ENCODE measurements at places on chromosomes 2 and 18.

DNA sequence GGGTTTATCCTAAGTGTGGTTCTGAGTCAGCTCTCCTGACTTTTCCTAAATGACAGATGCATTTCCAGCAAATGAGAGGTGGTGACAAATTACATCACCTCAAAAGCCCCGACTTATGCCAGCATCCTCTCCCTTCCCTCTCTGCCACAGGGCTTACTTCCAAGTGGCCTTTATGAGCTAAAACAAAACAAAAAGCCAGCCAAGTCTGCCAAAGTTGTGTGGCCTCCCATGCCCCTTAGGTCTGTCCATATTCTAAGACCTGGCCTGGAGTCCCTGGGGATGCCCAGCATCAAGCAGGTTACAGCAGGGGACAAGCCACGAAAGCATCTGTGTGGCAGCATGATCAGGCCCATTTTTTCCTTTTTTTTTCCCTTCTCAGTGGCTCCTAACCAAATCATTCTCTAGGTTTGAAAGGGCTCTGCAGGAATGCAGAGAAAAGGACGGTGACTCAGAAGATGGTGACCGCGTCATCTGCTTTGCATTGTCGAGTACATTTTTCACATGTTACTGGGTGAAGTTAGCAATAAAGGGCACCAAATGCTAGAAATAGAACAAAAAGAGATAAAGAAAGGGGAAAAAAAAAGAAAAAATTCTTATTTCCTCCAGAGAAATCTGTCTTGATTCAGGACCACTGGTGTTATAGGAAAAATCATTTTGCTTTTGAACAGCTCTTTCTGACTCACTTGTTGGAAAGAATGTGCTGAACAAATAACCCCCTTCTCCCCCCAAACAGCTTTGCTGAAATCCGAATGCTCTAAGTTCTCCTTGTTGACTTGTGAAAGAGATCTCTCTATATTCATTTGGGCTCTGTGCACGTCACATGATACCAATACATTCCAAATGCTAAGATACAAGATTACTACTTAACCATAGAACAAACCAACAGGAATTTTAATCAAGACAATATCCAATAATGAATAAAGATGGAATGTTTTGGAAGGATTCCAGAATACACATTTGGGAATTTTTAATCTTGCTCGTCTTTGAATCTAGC, 178.7 kb downstream of the EN1 start:
- DNase-seq, result no peak

GRCh38 chr2:42327125-42327524, 33.9 kb downstream of the COX7A2L start:
- no peak for DNase-seq

DNA sequence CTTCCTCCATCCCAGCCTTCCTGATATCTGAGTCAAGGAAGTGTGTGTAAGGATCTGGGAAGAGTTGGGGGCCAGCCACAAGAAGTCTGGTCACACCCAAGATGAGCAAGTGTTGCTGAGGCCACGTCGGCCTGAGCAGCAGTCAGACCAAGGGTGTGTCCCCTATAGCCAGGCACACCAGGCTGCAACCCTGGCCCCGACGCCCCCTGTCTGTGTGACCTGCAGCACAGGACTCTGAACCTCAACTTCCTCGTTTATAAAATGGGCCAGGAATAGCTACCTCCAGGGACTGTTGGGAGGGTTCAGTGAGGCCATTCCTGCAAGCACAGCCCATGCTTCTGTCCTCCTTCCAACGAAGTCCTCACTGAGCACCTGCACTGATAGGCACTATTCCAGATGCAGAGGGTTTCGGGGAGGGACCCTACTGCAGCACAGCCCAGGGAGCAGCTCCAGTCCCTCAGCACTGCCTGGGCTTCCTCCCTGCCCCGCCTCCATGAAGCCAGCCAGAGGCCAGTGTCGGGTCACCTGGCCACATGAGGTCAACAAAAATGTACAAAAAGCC, 13.3 kb downstream of the LIMS2 start:
- no peak for DNase-seq

DNA sequence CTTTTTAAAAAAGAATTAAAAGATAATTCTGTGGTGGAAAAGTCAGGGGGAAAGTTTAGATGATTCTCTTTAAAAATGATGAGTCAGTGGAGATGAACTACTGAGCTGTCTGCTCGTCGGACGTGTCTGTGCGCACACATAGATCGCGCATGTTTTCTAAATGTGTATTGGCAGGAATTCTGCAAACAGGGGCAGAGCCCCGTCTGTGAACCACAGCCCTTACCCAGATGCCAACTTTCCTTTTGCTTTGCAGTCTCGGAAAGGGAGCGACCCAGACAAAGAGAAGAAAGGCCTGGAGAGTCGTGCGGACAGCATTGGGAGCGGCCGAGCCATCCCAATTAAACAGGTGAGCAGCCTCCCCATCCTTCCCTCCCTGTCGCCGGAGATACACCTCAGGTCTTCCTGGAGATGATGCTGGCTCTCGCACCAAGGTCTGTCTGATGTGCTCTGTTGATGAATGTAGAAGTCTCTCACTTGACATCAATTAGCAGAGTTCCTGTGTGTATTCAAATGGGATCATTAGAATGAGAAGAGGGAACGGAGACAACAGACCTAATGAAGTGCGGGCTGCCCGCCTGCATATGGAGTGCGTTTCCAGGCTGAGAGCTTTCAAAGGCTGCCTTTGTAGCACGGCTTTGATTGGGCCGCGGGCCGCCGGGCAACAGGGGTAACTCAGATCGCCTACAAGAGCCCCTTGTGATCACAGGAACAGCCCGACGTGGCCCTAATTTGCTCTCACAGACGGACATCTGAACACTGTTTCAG, 313.3 kb downstream of the AGAP1 start:
- DNase-seq, result no peak

GRCh38 chr18:32278177-32278799, 88.4 kb downstream of the MEP1B start:
- no peak for DNase-seq

DNA sequence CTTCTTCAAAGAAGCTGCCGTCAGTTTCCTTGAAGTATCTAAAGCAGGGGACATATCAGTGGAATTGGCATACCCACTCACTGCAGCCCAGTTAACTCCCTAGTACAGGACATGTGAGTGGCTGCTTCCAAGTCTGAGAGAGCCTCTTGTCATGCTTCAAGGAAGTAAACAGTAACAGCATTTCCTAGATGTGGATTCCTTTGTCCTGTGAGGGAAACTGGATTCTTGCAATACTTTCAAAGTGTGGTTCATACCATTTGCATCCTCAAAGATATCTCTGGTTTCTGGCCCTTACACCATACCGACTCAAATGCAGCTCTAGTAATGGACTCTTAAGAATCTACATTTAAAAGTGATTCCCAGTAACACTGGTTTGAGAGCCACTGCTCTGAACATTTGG, 87.2 kb downstream of the ESCO1 start:
- DNase-seq, result no peak

DNA sequence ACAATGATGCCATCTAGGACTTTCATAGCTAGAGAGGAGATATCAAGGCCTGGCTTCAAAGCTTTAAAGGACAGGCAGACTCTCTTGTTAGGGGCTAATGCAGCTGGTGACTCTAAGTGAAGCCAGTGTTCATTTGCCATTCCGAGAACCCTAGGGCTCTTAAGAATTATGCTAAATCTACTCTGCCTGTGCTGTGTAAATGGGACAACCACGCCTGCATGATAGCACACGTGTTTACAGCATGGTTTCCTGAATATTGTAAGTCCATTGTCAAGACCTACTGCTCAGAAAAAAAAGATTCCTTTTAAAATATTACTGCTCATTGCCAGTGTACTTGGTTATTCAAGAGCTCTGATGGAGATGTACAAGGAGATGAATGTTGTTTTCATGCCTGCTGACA, 188.4 kb downstream of the SEPTIN10 start:
- DNase-seq, result no peak

- no peak for DNase-seq
Measured at GRCh38 chr2:80185091-80185490, 119.5 kb downstream of the LRRTM1 start.

GRCh38 chr2:221562226-221562625, 9.9 kb downstream of the EPHA4 start:
- no peak for DNase-seq

DNA sequence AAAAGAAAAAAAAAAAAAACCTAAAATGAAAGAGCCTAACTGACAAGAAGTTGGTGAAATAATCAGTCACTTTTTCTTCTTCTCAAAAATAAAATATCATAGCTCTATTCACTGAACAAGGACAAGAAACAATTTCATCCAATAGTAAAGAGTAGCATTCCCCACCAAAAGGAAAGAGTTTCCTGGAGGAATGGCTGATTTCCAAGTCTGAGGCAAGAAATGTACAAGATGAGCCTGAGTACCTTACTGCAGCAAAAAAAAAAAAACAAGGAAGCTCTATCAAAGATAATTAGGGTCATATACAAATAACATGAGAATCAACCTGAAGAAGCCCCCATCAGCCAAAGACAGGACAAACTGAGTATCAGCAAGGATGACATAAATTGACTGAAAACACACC, 11.5 kb downstream of the ROCK1 start:
- no peak for DNase-seq

DNA sequence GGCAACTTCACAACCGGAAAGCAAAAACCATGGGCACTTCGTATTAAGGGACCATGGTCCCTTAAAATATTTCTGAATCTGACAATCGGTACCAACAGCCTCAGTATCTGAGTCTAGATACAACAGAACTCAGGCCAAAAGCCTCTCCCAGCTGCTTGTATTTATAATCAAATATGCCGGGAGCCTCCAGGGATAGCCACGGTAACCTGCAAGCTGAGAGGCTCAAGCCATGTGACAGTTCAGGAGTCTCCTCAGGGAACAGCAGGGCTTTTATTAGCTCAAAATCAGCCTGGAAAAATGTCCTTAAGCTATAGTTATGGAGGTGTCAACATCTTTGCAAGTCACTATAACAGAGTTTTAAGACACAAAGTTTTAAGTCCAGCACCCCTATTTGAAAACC, 352.8 kb upstream of the GYPC start:
- DNase-seq, result no peak

DNA sequence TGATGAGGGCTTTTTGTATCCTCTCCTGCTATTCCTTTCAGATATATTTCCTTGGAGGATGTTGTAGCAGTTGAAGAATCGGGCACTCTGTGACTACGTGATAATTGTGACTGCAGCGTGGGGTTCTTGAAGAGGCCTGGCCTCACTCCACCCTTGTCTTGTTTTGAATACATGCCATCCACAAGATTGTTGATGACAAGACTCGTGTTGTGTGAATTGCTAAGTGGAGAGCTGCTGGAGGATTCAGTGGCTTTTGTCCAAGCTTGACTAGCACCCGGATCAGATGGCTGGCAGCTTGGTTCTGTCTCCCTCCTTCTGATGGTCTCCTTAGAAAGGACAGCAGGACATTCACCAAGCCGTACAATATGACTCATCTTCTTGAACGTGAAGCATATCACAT, 146.9 kb downstream of the DAW1 start:
- DNase-seq, result no peak

DNA sequence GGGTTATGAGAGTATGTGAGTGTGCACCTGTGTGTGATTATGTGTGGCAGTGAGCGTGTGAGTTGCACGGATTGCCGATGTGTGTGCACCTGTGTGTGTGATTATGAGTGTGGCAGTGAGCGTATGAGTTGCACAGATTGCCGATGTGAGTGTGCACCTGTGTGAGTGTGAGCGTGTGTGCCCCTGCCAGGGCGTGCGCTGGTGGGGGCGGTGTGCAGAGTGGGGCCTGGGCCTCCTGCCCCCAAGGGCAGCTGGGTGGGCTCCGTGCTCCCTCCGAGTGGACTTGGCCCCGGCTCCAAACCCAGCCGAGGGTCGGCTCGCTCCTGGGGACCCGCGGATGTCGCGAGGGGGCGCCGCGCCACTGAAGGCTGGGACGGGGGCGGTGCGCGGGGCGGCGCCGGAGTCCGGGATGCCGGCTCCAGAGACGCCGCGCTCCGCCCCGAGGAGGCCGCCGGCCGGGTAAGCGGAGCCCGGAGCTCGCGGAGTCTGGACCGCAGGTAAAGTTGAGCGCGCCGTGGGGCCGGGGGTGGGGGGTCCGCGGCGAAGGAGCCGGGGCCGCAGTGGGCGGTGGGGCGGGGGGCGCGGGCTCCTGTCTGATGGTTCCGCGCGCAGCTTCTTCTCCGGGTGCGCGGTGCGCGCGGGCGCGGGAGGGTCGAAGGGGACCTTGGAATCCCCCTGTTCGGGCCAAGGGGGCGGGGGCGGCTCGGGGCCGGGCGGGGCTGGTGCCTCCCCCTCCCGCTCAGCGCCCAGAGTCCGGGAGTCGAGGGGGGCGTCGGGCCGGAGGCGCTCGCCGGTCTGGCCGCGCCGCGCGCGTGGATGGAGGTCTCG, at the start of gene KCNG2:
Gene KCNG2 (plus strand): TSS at position 421 of the 828 bp plus-strand sequence. CDS start 65,730 bp downstream, outside the sequence.
- DNase-seq, result no peak

DNA sequence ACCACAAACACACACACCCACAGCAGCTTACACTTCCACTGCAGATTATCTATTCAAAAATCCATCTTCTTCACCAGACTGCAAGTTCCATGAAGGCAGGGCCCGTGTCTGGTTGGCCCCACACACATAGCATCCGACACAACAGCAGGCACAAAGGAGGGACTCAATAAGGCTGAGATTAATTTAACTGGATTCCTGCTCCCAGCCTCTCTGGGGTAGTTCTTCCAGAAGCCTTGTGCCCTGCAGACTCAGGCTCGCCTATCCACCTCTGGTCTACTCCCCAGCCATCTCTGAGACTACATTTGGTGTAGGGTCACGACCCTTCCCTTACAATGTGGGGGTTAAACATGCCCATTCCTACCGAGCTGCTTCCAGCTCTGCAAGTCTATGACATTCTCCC, 57.7 kb downstream of the TRABD2A start:
- no peak for DNase-seq

DNA sequence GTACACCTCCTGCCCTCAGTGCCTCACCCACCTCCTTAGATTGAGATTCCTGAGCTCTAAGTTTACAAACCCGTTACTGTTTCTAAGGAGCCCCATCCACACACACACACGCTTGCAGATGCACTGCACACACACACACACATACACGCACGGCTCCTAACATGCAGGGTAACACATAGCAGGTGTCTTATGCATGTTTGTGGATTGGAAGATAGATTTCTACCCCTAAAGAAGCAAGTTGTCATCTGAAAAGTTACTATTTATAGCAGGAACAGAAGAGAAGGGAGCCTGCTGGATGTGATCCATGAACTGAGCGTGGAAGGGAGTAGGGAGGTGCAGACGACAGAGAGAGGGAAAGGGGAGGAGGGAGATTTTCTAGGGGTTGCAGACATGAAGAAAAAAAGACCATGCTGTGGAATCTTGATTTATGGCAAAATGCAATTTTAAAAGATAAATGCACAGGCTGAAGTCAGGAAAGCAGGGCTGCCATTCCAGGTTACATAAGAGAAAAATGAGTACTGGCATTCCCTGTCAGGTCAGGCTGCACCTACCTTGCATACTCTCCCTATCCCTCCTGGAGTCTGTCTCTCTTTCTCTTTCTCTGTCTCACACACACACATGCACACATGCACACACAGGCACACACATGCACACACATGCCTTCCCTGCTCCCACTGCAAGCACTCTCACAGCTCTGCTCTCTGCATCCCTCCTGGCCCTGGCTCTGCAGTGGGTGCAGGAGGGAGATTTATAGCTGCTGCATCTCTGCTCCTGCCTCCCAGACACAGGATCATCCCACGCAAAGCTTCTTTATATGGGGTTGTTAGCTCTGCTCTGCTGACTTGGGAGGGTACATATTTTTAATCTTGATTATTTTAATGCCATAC, 192.6 kb upstream of the MYT1L start:
- no peak for DNase-seq
